ENCODE measurements at places on chromosomes 7 and 10.

DNA sequence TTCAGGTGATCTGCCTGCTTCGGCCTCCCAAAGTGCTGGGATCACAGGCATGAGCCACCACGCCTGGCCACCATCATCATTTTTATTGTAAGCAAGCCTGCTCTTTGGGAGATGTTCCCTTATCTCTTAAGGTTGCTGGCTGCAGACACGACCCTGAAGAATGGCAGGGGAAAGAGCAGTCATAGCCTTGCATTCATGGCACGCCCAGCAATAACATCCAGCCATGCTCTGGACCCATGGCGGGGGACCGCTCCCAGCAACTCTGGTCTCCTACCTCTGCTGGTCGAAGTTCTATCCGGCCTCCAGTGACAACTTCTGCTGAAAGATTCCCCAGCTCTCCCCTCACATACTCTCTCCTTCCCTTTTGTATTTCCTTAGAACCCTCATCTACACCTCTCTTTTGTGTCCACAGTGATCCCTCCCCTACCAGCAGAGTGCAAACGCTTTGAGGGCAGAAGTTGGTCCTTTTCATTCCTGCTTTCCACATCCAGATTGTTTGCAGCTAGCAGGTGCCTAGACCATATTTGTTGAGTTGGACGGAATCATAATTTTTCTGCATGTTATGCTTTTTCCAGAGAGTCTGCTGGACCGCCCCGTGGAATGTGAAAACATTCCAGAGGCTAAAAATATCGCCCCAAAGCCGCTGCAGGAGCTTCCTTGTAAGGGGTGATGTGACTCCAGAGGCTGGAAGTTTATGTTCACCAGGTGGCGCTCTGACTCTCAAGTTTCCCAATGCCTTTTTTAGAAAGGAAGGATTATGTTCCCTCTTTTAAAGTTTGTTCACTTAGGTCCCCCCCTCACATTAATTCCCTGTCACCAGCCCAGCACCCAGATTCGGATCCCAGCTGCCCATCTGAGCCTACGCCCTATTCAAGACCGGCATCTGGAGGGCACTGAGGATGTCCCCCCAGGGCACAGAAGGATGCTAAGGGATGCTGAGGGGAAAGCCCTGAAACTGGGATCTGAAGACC lies 4.3 kb upstream of the MARVELD1 start:
- DNase-seq = peak; percentile 27

DNA sequence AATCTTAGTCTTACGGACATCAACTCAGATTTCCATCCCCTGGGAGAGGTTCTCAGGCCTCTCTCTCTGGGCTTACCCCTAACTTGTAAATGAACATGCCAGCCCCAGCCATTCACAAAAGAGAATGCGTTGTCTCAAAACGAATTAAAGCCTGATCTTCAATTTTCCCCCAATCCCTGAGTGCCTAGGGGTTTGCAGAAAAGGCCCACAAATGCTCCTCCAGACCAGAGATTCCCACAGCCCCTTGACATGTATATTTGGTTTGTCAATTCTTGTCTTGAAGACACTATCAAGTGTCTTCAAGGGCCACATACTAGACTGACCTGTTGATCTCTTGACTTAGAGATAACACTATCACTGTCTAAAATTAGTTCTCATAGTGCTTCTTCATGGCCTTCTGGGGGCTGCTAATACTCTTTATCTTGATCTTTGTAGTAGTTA lies 11.9 kb upstream of the HOXA13 start:
- no peak for DNase-seq

- no peak for DNase-seq
Observed at GRCh38 chr7:158672975-158673374, 31.6 kb downstream of the NCAPG2 start.

DNA sequence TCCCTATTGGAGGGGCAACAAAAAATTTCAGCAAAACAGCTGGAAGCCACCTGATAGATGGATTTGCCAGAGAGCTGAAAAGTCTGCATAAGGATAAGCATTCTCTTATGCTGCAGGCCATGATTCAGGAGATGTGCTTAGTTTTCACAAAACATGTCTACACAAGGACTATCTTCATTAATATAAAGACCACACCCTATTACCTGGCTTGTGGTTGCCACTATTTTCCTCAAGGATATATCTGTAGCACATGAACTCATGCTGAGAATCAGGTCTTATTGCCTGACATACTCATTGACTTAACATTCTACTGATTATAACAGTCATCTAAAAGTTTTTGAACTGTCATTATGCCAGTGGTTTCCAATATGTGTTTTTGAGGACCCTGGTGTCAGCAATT lies 7.1 kb upstream of the COL17A1 start:
- no peak for DNase-seq

- no peak for DNase-seq
Observed at GRCh38 chr7:69272101-69272500, 326.2 kb upstream of the AUTS2 start.

DNA sequence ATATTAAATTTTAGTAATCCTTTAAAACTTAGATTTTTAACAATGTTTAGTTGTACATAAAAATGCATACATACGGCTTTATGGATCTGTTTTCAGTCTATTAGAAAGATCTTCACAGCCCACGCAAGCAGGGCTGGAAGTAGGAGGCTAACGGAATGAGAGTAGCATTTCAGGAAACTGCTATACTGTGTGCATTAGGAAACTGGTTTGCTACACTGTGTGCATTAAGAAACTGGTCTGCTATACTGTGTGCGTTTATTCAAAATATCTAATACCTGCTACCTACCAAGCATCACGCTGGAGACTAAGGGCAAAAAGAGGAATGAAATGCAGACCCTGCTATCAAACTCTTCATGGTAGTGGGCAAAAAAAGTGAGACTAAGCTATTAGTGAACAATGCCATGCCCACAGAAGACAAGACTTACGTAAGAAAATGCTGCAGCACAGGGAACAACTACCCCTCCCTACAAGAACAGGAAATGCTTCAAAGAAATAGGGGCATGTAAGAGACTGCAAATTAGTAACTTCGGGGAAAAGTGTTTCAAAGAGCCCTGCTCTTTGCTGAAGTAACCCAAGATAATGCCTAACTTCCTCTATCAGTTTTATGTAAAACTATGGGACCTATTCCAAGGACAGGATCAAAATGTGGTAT lies 11.3 kb downstream of the RAB11FIP2 start:
- no peak for DNase-seq

GRCh38 chr10:100100651-100101184 lies 19.0 kb upstream of the CPN1 start:
- peak; percentile 46 for DNase-seq

DNA sequence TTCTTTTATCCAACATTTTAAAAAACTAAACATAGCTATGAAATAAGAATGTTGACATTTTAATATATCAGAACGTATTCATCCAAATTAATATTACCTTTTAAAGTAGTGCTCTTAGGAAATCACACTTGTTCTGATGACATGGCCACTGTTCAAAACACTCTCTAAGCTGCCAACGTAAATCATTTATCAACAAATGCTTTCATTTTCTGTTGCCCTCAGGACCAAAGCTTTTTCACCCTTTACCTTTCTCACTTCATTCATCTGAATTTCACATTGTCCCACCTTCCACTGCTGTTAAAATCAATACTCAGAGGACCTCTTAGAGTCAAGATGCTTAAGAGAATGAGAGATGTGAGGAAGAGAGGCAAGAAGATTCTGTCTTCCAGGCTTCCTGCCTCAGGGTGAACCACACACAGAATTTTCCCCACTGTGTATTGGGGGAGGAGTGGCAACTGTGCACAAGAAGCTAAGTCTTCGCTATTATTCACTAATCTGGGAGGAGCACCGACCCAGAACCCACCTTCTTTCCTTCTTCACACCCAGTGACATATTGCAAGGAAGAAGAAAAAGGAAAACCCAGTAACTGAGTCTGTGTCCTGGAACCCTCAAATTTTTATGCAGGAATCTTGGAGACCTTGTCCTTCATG lies 21.0 kb downstream of the HIBADH start:
- no peak for DNase-seq

DNA sequence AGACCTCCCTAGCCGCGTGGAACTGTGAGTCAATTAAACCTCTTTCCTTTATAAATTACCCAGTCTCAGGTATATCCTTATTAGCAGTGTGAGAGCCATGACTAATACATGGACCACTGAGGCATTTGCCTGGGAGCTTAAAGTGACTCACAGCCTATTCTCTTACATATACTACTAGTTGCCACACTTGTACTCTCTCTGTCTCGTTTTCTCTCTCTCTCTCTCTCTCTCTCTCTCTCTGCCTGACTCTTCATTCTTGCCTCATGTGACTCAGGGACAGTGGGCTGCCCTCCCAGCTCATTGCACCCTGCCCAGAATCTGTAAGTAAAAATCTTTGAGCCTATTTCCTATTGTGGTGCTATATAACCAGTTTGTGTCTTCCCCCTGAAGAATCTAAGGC lies 238.5 kb upstream of the MAGI2 start:
- DNase-seq = no peak

- no peak for DNase-seq
Observed at GRCh38 chr7:33937871-33938270, 32.5 kb downstream of the BMPER start.

- no peak for DNase-seq
Observed at GRCh38 chr7:18558910-18559309, 63.4 kb downstream of the HDAC9 start.

DNA sequence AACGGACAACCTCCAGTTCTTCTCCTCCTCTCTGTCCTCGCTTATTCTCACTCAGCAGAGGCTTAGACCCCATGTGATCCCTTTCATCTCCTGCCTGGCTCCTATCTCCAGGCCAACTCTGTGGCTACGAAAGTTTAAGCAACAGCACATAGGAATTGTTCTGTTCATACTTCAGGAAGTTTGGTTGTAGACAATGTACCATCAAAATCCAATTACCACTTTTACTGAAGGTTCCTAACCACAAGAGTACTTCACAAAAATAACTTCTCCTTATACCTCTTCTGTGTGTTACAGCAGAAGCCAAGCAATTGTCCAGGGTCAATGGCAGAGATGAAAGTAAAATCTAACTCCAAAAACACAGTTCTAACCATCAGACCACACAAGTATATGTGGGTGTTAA lies 80.0 kb downstream of the SLC25A13 start:
- no peak for DNase-seq

- no peak for DNase-seq
Observed at GRCh38 chr10:31838065-31838464, 90.6 kb downstream of the ARHGAP12 start.

- no peak for DNase-seq
Observed at GRCh38 chr7:49483142-49483541, 290.3 kb upstream of the VWC2 start.

DNA sequence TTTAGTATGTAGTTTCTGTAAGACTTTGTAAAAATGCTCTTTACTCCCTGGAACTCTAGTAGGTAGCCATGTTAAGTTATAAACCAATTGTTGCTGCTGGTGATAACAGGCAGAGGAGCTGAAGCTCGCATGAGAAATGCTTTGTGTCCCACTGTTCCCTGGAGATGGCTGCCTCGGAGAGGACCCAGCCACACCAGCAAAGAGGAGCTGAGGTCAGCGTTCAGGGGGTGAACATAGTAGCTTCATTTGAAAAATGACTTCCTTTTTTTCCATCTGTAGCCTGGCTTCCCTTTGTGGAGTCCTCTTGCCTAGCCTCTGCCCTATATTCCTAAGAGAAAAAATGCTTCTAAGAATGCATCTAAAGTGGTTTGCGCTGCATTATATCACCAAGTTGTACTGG lies 20.3 kb downstream of the CELF2 start:
- no peak for DNase-seq

- no peak for DNase-seq
Observed at GRCh38 chr7:19095353-19095860, 22.0 kb downstream of the TWIST1 start.

DNA sequence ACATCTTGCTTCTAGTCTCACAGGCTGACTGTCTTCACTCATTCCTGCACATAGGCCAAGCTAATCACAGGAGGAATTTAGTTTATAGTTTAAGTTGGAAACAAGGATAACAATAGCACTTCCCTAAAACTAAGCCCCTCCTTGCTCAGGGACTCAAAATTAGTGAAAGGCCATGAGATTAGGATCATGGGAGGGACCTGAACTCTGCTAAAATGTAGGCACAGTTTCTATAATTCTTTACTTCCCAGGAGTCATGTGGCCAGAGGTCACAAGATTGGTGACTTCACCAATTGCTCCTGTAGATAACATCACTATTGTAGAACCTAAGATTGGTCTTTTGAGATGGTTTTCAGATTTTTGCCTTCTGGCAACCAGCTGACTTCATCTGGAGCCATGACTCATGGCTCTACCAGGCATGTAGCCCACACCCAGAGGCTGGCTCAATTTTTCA lies 14.8 kb upstream of the UPP1 start:
- DNase-seq = no peak

- no peak for DNase-seq
Observed at GRCh38 chr10:49054753-49055152, 60.6 kb downstream of the VSTM4 start.

GRCh38 chr10:34581801-34582532 lies 233.1 kb downstream of the PARD3 start:
- DNase-seq = no peak

DNA sequence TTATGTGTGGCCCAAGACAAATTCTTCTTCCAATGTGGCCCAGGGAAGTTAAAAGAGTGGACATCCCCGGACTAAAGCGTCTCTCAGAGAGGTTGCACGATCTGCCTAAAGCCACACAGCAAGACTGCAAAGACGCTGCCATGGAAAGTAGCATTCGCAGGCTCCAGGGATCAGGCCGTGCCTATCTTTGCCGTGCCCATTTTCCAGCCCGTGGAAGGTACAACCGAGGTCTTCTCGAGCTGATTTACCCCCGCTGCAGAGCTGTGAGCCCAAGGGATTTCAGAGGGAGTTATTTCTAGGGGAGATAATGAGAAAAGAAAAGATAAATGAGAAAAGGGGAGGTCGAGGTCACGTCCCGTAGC lies 1.0 kb upstream of the NYAP1 start:
- no peak for DNase-seq

DNA sequence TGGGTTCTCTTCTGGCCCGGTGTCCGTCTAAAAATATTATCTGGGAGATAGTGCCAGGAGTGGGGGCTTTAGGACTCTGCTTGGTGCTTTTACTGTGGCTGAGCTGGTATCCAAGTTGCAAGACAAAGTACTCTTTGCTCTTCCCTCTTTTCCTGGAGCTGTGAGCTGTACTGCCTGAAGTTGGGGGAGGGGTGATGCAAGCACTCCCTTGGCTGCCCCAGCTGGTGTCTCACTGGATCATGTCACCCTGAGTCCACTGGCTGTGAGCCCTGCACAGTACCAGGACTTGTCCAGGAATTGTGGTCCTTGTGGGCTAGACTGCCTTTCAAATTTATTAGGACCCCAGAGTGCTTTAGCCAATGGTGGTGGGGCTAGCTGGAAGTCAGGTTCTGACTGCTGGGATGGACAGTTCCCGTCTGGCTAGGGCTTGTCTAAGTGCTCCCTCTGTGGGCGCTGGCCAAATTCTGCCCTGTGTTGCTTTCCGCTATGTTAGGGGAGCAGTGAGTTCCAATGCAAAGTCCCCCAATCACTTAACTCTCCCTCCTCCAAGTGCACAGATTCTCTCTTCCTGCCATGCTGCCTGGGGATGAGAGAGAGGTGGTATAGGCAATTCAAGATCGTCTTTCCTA lies 13.1 kb downstream of the CC2D2B start:
- no peak for DNase-seq

DNA sequence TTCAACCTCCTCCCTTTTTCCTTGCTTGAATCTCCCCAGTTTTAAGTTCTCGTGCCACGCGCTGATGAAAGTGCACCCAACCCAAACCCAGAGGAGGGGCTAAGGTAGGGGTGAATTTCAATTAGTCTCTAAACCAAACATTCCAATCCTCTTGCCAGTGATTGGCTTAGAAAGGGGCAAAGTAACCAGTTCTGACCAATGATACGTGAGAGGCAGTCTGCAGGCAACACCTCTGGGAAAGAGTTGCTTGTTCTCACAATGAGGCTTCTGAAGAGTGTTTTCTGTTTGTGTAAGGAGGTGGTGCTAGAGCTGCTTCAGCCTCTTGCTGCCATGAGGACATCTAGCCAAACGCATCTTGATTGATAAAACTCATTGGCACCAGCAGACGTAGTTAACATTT lies 21.8 kb downstream of the SLC35G1 start:
- DNase-seq = no peak
